Fibroblast of lung (primary cell): ENCODE measurements at places on chromosomes 11 and 22. TPM values are rescaled to one million over a fixed set of nuclear protein-coding genes. Genes with fewer than 3 reads are reported as not detected.

The LRRC55 gene
- polyA plus RNA-seq = not detected in 2 replicates

The SYCE3 gene
- polyA plus RNA-seq = 0.30 TPM in 1 of 2 replicates, not detected in the other

The TMPRSS6 gene
- not detected in 2 replicates for polyA plus RNA-seq

The TRMT112 gene
- polyA plus RNA-seq = 161 and 222 TPM in 2 replicates

The CRYBB3 gene
- polyA plus RNA-seq = not detected in 2 replicates

The POLDIP3 gene
- polyA plus RNA-seq = 28.2 and 38.6 TPM in 2 replicates

The MAPK8IP2 gene
- 0.10 and 0.11 TPM in 2 replicates for polyA plus RNA-seq

The HEPHL1 gene
- 0.01 TPM in 1 of 2 replicates, not detected in the other for polyA plus RNA-seq

The STK33 gene
- 2.0 and 3.3 TPM in 2 replicates for polyA plus RNA-seq

The TMEM45B gene
- polyA plus RNA-seq = not detected in 2 replicates

The TECTA gene
- 0.16 and 0.30 TPM in 2 replicates for polyA plus RNA-seq

The TH gene
- not detected in 2 replicates for polyA plus RNA-seq

The APOA5 gene
- not detected in 2 replicates for polyA plus RNA-seq

The C1QTNF6 gene
- 3.0 and 7.4 TPM in 2 replicates for polyA plus RNA-seq

The CRYBA4 gene
- polyA plus RNA-seq = not detected in 2 replicates

The CCDC73 gene
- polyA plus RNA-seq = not detected in 2 replicates

The RAB38 gene
- 1.9 and 9.3 TPM in 2 replicates for polyA plus RNA-seq

The TRMU gene
- polyA plus RNA-seq = 18.4 and 21.9 TPM in 2 replicates

The CEP126 gene
- 2.5 and 4.7 TPM in 2 replicates for polyA plus RNA-seq

The OR51I1 gene
- not detected in 2 replicates for polyA plus RNA-seq

The NPAS4 gene
- polyA plus RNA-seq = 0.08 and 0.16 TPM in 2 replicates

The DKK3 gene
- polyA plus RNA-seq = 1,283 and 1,566 TPM in 2 replicates

The CCDC188 gene
- polyA plus RNA-seq = 0.37 and 0.59 TPM in 2 replicates

The RAC2 gene
- polyA plus RNA-seq = 10.5 and 10.9 TPM in 2 replicates

The PYGM gene
- 0.18 and 1.9 TPM in 2 replicates for polyA plus RNA-seq

The HBE1 gene
- polyA plus RNA-seq = 2.0 and 3.1 TPM in 2 replicates

The PRG3 gene
- polyA plus RNA-seq = not detected in 2 replicates

The PGR gene
- 0.19 and 0.41 TPM in 2 replicates for polyA plus RNA-seq

The C22orf31 gene
- 0.14 TPM in 1 of 2 replicates, not detected in the other for polyA plus RNA-seq

The P4HA3 gene
- 2.2 and 3.1 TPM in 2 replicates for polyA plus RNA-seq

The CD3D gene
- not detected in 2 replicates for polyA plus RNA-seq

The CSTF3 gene
- 27.4 and 34.0 TPM in 2 replicates for polyA plus RNA-seq

The THRSP gene
- polyA plus RNA-seq = 0.19 TPM in 1 of 2 replicates, not detected in the other

The KDM4E gene
- not detected in 2 replicates for polyA plus RNA-seq

The PICALM gene
- 264 and 322 TPM in 2 replicates for polyA plus RNA-seq

The TEX12 gene
- polyA plus RNA-seq = 0.09 TPM in 1 of 2 replicates, not detected in the other

The SF3A1 gene
- polyA plus RNA-seq = 22.9 and 45.9 TPM in 2 replicates

The TP53AIP1 gene
- not detected in 2 replicates for polyA plus RNA-seq

The CCDC89 gene
- polyA plus RNA-seq = 2.3 and 2.9 TPM in 2 replicates

The CECR2 gene
- polyA plus RNA-seq = 0.05 and 0.09 TPM in 2 replicates

The SCGB1C1 gene
- polyA plus RNA-seq = not detected in 2 replicates

The SRRD gene
- polyA plus RNA-seq = 25.1 and 30.0 TPM in 2 replicates

The MMP10 gene
- 0.17 and 0.28 TPM in 2 replicates for polyA plus RNA-seq

The OSM gene
- not detected in 2 replicates for polyA plus RNA-seq

The OR4A16 gene
- polyA plus RNA-seq = not detected in 2 replicates

The HORMAD2 gene
- polyA plus RNA-seq = not detected in 2 replicates

The DEUP1 gene
- not detected in 2 replicates for polyA plus RNA-seq

The TCN2 gene
- 10.8 and 12.0 TPM in 2 replicates for polyA plus RNA-seq

The MALAT1 gene
- polyA plus RNA-seq = 482 and 583 TPM in 2 replicates
